ENCODE measurements at places on chromosomes 2 and 18. TPM values are rescaled to one million over a fixed set of nuclear protein-coding genes. Genes with fewer than 3 reads are reported as not detected.
A peak's percentile ranks its signal among the peaks of the same experiment; 100 is the strongest.

DNA sequence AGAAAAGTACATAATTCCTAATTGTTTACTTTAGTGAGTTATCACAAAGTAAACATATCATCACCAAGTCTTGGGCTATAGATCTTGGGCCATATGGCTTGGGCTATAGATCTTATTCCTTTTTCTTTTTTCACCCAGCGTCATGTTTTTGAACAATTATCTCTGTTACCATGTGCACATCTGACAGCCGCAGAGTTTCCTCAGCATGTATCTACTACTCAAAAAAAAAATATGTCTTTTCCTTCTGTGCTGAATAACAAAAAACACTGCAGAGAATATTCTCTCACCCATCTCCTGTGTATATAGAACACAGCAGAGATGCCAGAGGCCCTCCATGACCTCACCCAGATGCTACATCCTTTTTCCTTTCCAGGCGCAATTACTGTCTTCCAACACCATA is 76.2 kb upstream of the MYO3B start:
- H3K27me3 ChIP-seq, result no peaks in the 10 kb centered on the region
- no peak for DNase-seq
- no peak overlapping the region for H3K27ac ChIP-seq
- no peaks in the 10 kb centered on the region for H3K36me3 ChIP-seq
- no peaks in the 10 kb centered on the region for H3K4me1 ChIP-seq

The ADD2 gene
- 3.0 TPM for total RNA-seq

- no peak overlapping the region for H3K4me3 ChIP-seq
- H3K4me1 ChIP-seq, result no peaks in the 10 kb centered on the region
- no peak overlapping the region for H3K27ac ChIP-seq
- no peaks in the 10 kb centered on the region for H3K36me3 ChIP-seq
- DNase-seq, result no peak
These were observed 23.0 kb upstream of the HS6ST1 start for GRCh38 chr2:128341621-128342020.

The GAREM1 gene
- 12.6 TPM for total RNA-seq

DNA sequence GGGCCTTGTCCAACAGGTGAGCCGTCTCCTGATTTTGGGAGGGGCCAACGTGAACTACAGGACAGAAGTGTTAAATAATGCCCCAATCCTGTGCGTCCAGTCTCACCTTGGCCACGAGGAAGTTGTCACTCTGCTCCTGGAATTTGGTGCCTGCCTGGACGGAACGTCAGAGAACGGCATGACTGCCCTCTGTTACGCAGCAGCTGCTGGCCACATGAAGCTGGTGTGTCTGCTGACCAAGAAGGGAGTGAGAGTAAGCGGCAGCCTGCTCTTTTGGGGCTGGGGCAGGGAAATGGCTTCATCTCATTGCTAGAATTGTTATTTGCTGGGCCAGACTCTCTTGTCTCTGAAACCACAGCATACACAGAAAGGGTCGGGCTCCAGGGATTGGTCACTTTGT is 92.3 kb downstream of the WDSUB1 start:
- H3K27me3 ChIP-seq, result no peaks in the 10 kb centered on the region
- H3K4me3 ChIP-seq, result no peak overlapping the region
- no peaks in the 10 kb centered on the region for H3K4me1 ChIP-seq
- no peak for DNase-seq

DNA sequence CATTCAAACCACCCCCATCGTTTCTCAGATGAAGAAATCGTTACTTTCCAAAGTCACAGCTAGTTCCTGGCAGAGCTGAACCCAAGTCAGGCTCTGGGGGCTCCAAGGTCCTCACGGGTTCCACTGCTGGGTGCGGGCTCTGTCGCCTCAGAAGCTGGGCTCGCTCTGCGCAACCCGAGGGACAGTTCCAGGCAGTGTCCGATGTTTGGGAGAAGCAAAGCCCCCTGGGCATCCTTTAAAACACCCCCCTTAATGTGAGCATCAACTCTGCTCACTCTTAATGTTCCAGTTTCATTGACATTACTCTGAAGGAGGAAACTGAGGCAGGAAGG is 796 bp downstream of the AOX1 start:
- DNase-seq, result no peak
- H3K4me3 ChIP-seq, result no peak overlapping the region
- H3K27ac ChIP-seq, result no peak overlapping the region
- H3K36me3 ChIP-seq, result no peaks in the 10 kb centered on the region
- no peaks in the 10 kb centered on the region for H3K27me3 ChIP-seq

- H3K4me1 ChIP-seq, result no peaks in the 10 kb centered on the region
- H3K27ac ChIP-seq, result no peak overlapping the region
- no peak overlapping the region for H3K4me3 ChIP-seq
- no peak for DNase-seq
These were observed 30.8 kb upstream of the ONECUT2 start for GRCh38 chr18:57404345-57404744.

- no peaks in the 10 kb centered on the region for H3K27me3 ChIP-seq
- H3K27ac ChIP-seq, result no peak overlapping the region
- H3K4me1 ChIP-seq, result peaks cover 3% of the 10 kb centered on the region
- H3K4me3 ChIP-seq, result no peak overlapping the region
- no peaks in the 10 kb centered on the region for H3K36me3 ChIP-seq
These were observed 2136.2 kb upstream of the CELF4 start for GRCh38 chr18:39701839-39702238.

GRCh38 chr2:126513033-126513432 is 142.9 kb upstream of the GYPC start:
- no peak overlapping the region for H3K4me3 ChIP-seq
- H3K4me1 ChIP-seq, result no peaks in the 10 kb centered on the region
- no peaks in the 10 kb centered on the region for H3K27me3 ChIP-seq
- DNase-seq, result no peak
- H3K36me3 ChIP-seq, result no peaks in the 10 kb centered on the region

DNA sequence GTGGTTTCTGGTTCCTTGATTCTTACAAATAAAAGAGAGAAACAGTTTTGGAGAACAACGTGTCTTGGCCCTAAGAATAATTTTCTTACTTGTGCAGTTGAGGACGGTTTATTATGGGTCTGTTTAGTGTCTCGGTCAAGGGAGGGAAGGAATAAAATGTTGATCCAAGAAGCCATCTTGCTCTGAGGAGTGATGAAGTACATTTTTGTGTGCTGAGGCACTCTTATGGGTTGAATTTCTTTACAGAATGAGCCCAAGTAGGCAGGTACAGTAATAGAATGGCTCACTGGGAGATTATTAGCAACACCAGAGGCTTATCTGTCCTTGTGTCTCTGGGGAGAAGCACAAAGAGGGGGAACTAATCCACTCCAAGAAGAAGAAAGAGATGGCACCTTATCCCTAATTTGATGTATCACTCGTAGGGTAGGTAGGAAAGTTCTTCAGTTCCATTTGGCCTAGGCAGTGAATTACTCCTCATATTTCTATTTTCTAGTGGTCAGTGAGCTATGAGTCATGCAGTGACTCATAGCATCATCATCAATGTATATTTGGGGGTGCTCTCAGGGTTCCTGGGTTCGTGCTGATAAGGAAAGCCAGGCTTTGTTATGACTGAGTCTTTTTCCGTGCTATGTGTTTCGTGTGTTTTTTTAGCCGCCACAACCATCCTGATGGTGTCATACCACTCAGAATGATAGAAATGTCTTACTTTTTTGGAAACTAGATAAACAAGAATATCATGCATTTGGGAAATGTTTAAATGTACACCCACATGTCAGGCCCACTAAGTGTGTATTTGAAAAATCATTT is 250.1 kb upstream of the CTAGE1 start:
- no peak for DNase-seq
- no peak overlapping the region for H3K27ac ChIP-seq
- H3K27me3 ChIP-seq, result no peaks in the 10 kb centered on the region
- no peak overlapping the region for H3K4me3 ChIP-seq
- no peaks in the 10 kb centered on the region for H3K4me1 ChIP-seq

- no peak for DNase-seq
- no peaks in the 10 kb centered on the region for H3K4me1 ChIP-seq
- H3K36me3 ChIP-seq, result no peaks in the 10 kb centered on the region
- no peak overlapping the region for H3K27ac ChIP-seq
- no peaks in the 10 kb centered on the region for H3K27me3 ChIP-seq
- no peak overlapping the region for H3K4me3 ChIP-seq
These were observed 118.0 kb upstream of the TMEM200C start for GRCh38 chr18:6013171-6013810.

- no peaks in the 10 kb centered on the region for H3K4me1 ChIP-seq
- no peaks in the 10 kb centered on the region for H3K27me3 ChIP-seq
- H3K36me3 ChIP-seq, result no peaks in the 10 kb centered on the region
These were observed 128.1 kb downstream of the TMEM163 start for GRCh38 chr2:134590679-134591078.

DNA sequence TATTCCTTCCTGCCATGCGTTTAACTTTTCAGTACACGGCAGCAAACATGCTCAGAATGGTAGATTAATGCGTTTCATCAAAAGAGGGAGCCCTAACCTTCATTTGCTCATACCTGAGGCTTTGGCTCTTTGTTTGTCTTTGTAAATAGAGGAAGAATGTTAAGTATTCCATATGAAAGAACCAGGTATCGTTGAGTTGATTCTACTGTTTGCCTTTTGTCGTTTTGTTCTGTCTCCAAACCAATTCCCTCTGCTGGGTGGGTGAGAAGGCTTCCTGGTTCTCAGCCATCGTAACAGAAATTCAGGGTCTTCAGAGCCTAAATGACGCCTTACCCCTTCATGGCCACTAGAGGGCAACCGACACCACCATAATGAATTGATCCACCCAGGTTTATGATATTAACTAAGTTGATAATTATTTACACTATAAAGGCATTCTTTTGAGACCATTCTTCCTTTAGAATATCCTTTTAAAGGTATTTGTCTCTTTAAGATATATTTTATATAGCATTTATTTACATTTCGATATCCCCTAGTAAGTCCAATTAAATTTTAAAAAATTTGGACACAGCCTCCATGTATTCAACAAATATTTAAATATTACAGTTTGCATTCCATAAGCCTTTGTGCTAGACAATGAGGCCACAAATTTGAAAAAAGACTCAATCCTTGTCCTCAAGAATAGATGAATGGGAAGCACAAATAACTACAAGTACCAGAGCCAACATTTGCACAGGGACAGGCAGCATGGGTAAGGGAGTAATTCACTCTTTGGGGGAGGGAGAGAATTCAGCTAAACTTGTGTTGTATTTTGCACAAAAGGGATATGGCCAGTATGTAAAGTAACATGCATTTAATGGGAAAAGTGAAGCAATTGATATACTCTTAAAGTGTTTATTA is 48.1 kb downstream of the TIMM21 start:
- H3K27ac ChIP-seq, result no peak overlapping the region
- H3K4me1 ChIP-seq, result no peaks in the 10 kb centered on the region
- no peaks in the 10 kb centered on the region for H3K36me3 ChIP-seq
- peak; percentile 86 for DNase-seq
- H3K4me3 ChIP-seq, result no peak overlapping the region
- H3K27me3 ChIP-seq, result peaks cover 2% of the 10 kb centered on the region

- peak; percentile 8 for DNase-seq
- H3K4me3 ChIP-seq, result no peak overlapping the region
- H3K27ac ChIP-seq, result no peak overlapping the region
- no peaks in the 10 kb centered on the region for H3K36me3 ChIP-seq
- H3K4me1 ChIP-seq, result peaks cover 41% of the 10 kb centered on the region
- no peaks in the 10 kb centered on the region for H3K27me3 ChIP-seq
These were observed 42.9 kb upstream of the SNED1 start for GRCh38 chr2:240955306-240956170.

The G6PC2 gene
- 0.37 TPM for total RNA-seq

The TCF7L1 gene
- 14.7 TPM for total RNA-seq

The MEIS1 gene
- total RNA-seq, result 60.6 TPM

DNA sequence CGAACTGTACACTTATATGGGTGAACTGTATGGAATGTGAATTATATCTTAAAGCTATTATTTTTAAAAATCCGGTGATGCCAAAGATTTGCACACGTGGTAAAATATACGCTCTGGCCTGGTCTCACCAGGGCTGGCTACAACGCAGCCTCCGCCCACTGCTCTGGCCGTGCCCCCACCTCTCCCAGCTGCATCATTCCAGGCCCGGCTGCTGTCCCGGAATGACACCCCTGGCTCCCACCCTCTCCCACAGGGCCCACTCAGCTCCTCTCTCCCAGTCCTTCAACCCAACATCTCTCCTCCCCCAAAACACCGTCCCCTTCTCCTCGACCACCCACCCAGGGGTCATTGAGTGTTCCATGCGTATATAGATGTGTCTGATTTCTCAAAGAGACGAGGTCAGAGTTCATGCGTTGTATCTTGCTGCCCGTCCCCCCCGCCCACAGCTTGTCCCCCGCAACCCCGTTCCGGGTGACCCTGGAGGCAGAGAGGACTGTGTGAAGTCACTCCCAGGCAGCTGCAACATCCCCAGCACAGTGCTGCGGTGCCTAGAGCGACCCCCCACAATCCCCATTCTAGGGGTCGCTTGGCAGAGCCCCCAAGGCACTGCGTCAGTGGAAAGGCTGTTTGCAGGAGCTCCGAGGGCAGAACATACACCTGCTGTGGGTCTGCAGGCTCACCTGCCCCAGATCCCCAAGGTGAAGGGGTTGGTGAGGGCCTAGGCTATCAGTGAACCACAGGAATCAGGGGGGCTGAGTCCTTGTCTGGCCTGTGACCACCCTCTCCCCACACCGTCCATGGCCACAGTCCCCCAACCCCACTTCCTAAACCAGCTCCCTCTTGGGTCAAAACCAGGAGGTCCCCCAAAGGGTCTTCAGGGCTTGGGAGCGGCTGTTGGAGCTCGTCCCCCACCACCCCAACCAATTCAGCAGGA is 13.3 kb downstream of the DNMT3A start:
- H3K4me1 ChIP-seq, result peaks cover 9% of the 10 kb centered on the region
- H3K36me3 ChIP-seq, result no peaks in the 10 kb centered on the region
- no peaks in the 10 kb centered on the region for H3K27me3 ChIP-seq
- H3K27ac ChIP-seq, result no peak overlapping the region
- DNase-seq, result no peak

The PARD6G gene
- 4.4 TPM for total RNA-seq

- H3K36me3 ChIP-seq, result no peaks in the 10 kb centered on the region
- no peak for DNase-seq
- no peaks in the 10 kb centered on the region for H3K27me3 ChIP-seq
- no peak overlapping the region for H3K4me3 ChIP-seq
These were observed 104.8 kb upstream of the SLC8A1 start for GRCh38 chr2:40556739-40557138.

The STARD6 gene
- not detected for total RNA-seq

The CD207 gene
- 0.11 TPM for total RNA-seq

The SFT2D3 gene
- total RNA-seq, result 7.1 TPM

GRCh38 chr2:16148632-16149348 is 208.4 kb downstream of the MYCN start:
- no peak for DNase-seq
- no peak overlapping the region for H3K4me3 ChIP-seq
- no peaks in the 10 kb centered on the region for H3K27me3 ChIP-seq
- H3K27ac ChIP-seq, result no peak overlapping the region

DNA sequence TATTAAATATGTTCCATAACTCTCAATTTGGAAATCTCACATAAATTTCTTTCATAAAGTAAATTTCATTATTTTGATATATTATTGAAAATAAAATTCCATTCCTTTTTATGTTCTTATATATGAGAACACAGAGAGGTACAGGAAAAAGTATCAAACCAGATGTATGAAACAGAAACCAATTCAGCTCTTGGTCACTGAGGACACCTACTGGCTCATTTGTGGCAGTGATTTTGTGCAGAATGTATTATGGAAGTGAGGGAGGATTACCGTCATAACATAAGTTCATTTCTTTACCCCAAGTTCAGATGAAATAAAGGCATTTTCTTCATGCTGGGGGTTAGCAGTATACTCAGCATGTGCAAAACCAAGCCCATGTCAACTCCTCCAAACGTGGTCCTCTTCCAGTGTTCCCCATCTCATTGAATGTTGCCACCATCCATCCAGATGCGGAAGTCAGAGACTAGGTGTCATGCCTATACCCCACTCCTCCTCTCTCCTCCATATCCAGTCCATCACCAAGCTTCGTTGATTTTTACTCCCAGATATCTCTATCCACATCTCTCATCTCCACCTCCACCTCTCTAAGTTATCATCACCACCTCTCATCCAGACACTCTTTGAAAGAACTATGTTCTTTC is 41.7 kb upstream of the MALL start:
- no peak overlapping the region for H3K27ac ChIP-seq
- no peaks in the 10 kb centered on the region for H3K27me3 ChIP-seq
- H3K4me1 ChIP-seq, result no peaks in the 10 kb centered on the region
- peaks cover 2% of the 10 kb centered on the region for H3K36me3 ChIP-seq

All from lung (tissue), 17 donors.